Stimulated activated CD4-positive, alpha-beta T cell treated with anti-CD3 and anti-CD28 coated beads, Interleukin-4, amount 100 ng/mL, for 1 hour (primary cell): ENCODE measurements at places on chromosomes 5 and 9.

- no peak for DNase-seq
Measured at GRCh38 chr9:117992006-117992405, 287.8 kb downstream of the TLR4 start.

DNA sequence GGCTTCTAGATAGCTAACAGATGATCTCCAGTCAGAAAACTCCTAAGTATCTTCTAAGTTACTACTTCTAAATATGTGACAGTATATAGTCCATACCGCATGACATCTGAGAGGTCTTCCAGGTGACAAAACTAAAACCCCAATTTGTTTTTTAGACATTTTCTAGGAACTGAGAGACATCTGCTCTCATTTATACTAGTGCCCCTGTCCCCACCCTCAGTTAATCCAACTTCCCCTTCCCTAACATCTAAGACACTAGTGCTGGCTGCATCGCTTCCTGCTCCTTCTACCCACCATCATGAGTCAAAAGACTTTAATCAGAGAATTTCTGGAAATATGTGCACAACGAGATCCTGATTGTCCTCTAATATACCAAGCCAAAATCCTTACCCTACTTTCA lies 37.9 kb downstream of the FBXW11 start:
- no peak for DNase-seq

DNA sequence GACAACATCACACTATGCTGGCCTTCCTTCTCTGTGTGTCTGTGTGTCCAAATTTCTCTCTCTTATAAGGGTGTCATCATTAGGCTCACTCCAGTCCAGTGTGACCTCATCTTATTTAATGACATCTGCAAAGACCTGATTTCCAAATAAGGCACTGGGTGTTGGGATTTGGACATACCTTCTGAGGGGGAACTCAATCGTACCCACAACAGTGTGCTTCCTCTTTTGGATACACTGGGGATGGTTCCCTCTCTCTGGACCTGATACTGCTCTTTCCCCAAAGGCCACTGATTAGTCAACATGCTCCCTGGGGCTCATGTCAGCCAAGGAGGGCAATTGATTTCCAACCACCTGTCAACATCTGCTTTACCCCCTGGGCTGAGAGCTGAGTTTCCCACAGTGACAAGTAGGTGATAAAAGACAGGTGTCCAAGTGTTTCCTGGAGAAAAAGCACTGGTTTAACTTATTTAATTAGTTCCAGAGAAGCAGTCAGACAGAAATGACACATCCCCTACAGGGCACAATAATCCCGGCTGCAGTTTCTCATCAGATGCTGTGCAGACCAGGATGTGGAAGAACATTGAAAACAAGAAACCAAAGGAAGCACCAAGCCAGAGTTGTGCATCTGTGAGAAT lies 17.8 kb upstream of the CEP72 start:
- DNase-seq, result no peak

GRCh38 chr9:126299706-126300276 lies 26.8 kb upstream of the MVB12B start:
- DNase-seq, result no peak

- no peak for DNase-seq
Measured at GRCh38 chr5:56607074-56607473, 208.3 kb upstream of the MAP3K1 start.

GRCh38 chr9:31604531-31604930 lies 779.9 kb upstream of the ACO1 start:
- no peak for DNase-seq

DNA sequence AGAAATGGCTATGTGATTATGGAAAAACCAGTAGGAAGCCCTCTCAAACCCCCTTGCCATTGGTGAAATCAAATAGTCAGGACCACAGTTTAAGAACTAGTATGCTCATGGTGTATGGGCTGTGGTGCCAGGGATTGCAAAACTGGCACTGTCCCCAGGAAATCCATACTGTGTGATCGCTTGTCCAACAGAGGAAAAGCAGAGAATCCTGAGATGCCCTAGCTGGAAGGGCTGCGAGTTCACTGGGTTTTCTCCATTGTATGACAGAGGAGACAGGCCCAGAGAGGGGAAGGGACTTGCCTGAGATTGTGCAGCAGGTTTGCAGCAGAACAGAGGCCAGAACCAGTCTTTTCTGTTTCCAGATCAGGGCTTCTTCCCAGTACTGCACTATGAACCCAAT lies 12.5 kb downstream of the SEC61B start:
- DNase-seq, result no peak

GRCh38 chr9:75895112-75895511 lies 4.6 kb downstream of the PCSK5 start:
- DNase-seq, result no peak

- no peak for DNase-seq
Measured at GRCh38 chr5:76249621-76250020, 153.5 kb upstream of the IQGAP2 start.

DNA sequence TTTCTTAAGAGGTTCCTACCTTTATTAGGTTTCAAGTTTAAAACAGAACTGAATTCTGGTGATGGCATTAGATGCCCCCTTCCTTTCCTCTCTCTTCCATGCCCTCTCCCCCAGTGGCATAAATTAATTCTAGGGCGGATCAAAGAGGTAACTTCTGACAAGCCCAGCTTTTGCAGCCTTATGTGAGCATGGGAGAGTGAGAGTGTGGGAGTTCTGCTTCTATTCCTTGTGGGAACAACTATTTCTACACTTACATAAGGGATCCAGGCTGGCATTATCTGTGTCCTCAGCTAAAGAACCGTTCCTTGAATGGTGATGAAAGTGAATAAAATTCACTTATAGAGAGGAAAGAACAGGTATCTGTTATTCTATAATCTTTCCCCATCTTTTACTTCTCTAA lies 437.6 kb downstream of the KIF4B start:
- DNase-seq, result no peak

DNA sequence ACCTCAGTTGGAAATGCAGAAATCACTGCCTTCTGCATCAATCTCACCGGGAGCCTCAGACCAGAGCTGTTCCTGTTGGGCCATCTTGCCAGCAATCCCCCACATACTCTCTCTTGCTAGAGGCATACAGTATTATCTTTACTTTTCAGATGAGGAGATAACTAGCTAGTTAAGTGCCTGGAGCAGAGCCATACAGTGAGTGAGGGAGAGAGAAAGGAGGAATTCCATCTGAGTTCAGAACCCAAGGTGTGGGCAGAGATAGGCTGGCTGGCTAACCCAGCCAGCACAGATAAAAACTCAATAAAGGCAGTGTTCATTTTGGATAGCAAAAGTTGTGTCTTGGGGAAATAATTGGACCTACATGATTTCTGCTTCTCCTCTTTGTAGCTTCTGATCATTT lies 268.0 kb upstream of the KIF2A start:
- DNase-seq, result no peak

DNA sequence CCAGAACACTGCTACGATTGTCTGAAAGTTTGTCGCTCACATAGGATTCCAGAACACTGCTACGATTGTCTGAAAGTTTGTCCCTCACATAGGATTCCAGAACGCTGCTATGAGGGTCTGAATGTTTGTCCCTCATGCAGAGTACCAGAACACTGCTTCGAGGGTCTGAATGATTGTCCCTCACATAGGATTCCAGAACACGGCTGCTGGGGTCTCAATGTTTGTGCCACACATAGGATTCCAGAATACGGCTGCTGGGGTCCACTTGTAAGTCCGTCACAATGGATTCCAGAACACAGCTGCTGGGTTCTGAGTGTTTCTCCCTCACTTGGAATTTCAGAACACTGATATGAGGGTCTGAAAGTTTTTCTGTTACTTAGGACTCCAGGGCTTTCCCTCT lies 203.3 kb downstream of the FOXD4L6 start:
- DNase-seq, result no peak

GRCh38 chr5:141747152-141748141 lies 65.4 kb upstream of the ARAP3 start:
- no peak for DNase-seq

DNA sequence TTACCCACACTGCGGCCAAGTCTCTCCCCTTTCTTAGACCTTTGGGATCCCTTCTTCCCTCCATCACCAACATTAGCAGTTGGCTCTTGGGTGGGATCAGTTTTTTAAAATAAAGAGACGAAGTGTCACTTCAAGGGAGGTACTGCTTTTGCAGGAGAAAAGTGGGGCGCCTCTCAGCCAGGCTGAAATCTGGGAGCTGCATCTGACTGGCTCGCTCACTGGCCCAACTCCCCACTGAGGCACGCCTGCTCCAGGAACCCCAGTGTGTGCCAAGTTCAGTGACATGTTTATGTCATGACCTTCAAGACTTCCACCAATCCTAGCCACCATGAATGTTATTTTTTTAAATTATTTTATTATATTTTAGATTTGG lies 130.5 kb downstream of the MVB12B start:
- DNase-seq, result no peak

DNA sequence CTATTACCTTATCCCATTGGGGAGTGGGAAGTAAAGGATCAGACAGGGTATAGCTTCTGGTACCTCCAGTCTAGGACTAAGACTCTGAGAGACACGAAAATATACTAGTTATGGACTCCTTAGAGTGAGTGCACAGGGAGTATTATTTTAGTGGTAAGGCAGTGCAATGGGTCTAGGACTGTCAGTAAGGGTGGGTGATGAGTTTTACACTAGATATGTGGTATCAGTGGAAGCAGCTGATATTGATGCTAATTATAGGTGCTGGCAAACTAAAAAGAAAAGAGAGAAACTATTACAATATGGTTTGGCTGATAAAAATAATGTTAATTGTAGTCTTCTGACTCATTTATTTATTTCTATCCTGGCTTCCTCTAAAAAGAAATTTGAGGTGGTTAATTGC lies 118.6 kb downstream of the UNC13B start:
- DNase-seq, result no peak

- no peak for DNase-seq
Measured at GRCh38 chr9:137467161-137467581, 8.0 kb upstream of the NSMF start.

DNA sequence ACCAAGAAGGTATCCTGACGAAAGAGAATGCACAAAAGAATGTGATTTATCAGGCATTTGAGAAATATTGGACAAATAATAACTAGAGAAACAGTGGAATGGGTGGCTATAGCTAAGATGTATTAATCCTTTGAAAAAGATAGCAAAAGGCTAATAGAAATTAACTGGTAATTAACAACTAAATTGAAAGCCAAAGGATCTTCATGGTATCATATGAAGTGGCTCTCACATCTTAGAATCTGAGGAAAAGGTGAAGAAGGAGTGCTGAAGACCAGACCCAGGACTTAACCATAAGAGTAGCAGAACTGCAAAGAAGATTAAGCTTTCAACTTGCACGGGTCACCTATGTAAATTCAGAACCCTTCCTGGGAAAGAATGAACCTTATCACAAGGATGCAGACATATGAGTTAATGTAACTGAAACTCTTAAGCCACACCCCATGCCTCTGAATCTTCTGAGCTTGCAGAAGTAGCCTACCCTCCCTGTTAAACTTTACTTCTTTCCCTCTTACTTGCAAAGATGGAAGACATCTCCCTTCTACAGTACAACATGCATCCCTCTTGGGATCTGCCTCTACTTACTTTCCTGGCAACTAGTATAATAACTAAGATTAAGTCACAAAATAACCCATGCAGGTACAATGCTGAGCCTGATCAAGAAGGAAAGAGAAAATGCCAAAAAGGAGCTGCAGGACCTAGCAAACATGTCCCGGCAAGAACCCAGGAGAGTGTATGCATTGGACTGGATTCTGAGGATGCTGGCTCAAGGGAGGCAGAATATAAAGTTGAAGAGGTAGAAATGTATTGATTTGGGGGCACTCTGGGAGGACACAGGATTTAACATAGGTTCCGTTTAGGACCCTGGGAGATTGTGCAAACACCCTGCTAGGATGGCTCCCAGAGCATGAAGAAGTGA lies 395.5 kb upstream of the SLC30A5 start:
- no peak for DNase-seq

GRCh38 chr9:23556459-23556858 lies 269.6 kb downstream of the ELAVL2 start:
- DNase-seq, result no peak

- DNase-seq, result no peak
Measured at GRCh38 chr9:118701985-118702384, 667.2 kb downstream of the BRINP1 start.

GRCh38 chr9:86670076-86670475 lies 277.2 kb downstream of the GAS1 start:
- no peak for DNase-seq

DNA sequence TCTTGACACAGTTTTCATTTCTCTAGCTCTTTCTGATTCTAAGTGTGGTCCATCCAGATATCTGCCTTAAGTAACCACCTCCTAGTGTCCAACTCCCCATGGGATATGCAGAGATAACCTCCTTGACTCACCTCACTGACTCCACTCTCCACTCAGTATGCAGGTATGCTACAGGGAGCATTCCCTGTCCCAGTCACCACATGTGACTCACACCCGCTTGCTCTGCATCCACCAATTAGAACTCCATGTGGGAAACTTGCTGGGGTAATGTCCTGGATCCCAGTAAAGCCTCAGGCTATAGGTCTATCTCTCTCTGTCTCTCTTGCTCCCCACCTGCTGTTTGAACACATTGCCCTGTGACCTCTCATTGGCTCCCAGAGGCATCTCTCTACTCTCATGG lies 563.9 kb downstream of the HTR1A start:
- no peak for DNase-seq

DNA sequence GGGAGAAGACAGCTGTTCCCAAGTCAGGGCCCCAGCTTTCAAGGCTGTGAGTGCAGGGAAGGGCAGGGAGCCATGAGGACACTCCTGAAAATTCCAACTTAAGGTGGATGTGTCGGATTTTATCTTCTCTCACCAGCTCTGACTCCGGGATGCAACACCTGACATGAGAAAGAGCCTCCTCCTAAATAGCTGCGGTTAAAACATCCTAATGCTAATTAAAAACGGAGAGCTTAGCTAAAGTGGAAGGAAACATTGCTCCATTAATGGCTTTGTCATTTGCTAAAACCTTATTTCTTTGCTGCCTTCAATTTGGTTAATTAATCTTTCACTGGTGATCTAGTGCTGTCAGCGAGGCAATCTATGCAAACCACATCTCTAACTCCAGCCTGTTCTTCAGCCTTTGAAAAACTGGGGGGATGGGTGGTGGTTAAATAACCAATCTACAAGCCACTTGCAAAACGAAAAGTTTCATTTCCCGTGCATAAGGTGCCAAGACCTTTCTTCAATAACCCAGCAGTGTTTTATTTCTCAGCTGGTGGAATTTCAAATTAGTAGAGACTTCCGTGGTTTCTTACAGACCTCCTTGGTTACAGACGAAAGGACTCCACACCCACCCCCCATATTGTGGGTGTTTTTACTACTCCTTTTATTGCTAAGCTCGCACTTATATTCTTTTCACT lies 379.6 kb downstream of the MLLT3 start:
- DNase-seq, result peak; percentile 7

DNA sequence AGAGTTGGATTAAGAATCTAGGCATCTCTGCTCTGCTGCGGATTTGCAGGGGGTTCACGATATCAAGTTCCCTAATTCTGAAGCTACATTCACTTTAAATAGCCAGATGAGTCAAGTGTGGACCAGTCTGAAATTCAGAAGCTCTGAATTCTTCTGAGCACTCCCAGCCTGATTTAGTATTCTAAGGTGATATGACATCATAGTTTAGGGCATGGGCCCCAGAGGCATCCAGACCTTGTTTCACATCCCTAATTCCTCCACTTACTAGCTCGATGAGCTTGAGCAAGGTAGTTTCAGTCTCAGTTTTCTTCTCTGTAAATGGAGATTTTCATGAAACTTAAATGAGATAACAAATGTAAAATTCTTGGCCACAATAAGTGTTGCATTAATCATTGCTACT lies 65.2 kb downstream of the TMEM167A start:
- no peak for DNase-seq
